Activated CD4-positive, alpha-beta T cell treated with anti-CD3 and anti-CD28 coated beads, Interleukin-2, amount 50 U/mL, for 1 hour (primary cell): ENCODE measurements at places on chromosomes 4 and X.

GRCh38 chrX:7205037-7205577 lies 57.2 kb upstream of the PUDP start:
- no peak for DNase-seq

DNA sequence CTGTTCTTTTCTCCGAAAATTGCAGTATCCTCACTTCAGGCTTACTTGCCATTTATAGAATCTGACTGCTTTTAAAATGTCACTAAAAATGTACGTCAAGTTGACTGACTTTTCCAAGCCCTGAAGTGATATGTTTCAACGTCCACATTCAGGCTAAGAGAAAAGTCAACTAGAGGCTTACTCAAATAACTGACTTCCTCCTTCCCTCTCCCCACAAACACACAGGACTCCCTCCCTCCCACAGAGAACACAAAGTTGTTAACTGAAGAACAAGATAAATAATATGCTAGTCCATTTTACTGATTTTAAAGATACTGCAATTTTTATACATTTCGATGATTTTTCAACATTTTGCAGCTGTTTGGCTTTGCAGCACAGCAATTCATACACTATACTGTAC lies 13.8 kb upstream of the CDKL2 start:
- no peak for DNase-seq

DNA sequence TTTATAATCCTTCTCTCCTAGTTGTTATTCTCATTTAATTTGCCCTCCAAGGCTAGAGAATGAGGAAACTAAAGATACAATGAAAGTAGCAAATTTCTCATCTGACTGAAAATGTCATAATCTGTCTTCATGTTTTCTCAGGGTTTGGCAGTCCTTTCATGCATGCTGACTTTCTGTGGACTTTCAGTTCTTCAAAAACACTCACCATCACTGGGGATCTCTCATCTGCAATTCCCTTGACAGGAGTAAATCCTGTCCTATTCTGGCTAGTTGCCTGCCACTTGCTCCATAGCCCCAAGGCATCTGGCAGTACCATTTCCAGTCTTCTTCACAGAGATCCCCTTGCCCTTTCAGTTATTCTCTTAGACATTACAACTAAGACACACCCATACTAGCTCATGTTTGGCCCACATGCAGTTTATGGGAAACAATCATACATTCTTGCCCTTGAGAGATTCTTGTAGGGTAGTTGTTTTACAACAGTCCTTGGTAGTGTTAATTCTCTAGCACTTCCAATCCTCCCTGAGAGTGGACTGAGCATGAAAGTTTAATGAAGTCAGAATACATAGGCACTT lies 449.7 kb upstream of the KLHL4 start:
- DNase-seq, result no peak

GRCh38 chrX:131975851-131976250 lies 47.3 kb upstream of the STK26 start:
- DNase-seq, result no peak

DNA sequence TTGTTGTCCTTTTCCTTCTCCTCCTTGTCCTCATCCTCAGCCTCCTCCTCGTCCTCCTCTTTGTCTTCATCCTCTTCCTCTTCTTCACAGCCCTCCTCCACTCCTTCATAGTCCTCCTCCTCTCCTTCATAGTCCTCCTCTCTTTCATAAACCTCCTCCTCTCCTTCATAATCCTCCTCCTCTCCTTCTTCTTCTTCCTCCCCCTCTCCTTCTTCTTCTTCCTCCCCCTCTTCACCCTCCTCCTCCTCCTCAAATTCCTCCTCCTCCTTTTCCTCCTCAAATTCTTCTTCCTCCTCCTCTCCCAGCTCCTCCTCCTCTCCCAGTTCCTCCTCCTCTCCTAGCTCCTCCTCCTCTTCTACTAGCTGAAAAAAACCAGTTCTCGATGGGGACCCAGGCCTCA lies 143.8 kb upstream of the RADX start:
- DNase-seq, result no peak

DNA sequence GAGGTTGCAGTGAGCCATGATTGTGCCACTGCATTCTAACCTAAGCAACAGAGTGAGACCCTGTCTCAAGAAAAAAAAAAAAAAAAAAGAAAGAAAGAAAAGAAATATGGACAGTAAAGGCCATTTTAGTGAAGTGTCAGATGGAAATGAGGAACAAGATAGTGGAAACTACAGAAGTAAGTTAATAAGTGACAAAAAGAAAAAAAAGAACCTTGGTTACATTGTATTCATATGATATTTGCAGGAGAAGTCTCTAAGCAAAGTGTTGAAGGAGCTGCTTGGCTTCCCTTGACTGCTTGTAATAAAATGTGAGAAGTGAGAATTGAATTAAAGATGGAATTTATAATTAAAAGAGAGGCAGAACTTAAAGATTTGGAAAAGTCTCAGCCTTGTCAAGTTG lies 73.2 kb downstream of the HOPX start:
- DNase-seq, result no peak

GRCh38 chrX:139530550-139530949 lies at the start of gene F9:
TSS of gene F9 (plus strand) at chrX:139530739. CDS start at chrX:139530765, 26 bp downstream.
- DNase-seq, result no peak
